ENCODE measurements at places on chromosomes 3 and 15.

- no peak for DNase-seq
Observed at GRCh38 chr15:98281130-98281529, 320.6 kb downstream of the ARRDC4 start.

- DNase-seq = peak; percentile 9
Observed at GRCh38 chr15:94360251-94360685, 128.9 kb downstream of the MCTP2 start.

DNA sequence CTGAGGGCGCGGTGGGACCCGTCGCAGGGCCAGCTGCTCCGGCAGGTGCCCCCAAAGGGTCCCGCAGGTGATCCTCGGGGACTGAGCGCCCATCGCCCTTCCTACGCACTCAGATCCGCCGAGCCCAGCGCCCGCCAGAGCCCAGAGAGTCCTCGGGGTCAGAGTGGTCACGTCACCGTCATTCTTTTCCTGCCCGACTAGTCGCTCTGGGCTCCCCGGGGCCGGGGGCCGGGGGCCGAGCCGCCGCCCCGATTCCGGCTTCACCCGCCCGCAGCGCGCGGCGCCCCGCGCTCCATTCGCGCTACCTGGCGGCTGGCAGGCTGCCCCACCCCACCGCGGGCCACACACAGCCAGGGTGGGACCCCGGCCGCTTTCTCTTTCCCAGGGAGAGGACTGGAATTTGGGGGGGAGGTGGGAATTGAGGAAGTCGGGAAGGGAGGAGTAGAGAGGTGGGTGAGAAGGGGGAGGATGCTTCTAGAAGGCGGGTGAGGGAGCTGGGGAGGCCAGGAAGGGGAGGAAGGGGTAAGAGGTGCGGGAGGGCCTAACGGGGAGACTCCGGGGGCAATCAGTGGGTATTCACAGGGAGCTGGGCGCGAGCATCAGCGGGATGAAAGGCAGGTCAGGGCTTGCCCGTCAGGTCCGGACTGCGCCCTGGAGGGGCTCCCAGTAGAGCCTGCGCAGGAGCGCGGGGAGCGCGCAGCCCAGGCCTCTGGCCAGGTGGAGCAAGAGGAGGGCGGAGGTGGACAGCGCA is 36.1 kb upstream of the EPHB3 start:
- DNase-seq = no peak

DNA sequence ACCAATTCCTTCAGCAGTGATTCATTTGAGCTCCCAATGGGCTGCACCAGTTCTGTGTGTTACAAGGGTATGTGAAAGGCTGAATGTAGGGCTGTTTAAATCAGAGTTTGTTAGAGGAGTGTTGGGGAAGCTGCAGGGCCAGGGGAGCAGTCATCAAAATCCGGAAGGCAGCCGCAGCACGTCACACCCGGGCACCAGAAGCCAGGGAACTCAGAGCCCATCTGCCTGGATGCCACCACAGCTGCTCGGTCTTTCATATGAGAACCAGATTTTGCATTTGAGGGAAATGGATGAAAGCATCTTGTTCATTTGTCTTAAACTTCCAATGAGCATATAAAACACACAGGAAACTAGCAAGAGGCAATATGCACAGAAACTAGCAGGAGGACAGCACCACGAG is 24.2 kb upstream of the NEO1 start:
- no peak for DNase-seq
